Calu3 (cell line): ENCODE measurements at places on chromosomes 1 and 21. TPM values are rescaled to one million over a fixed set of nuclear protein-coding genes. Genes with fewer than 3 reads are reported as not detected.
A peak's percentile ranks its signal among the peaks of the same experiment; 100 is the strongest.

MRPL55 gene
- total RNA-seq, result 69.1 and 72.3 TPM in 2 replicates

MTMR11 gene
- total RNA-seq, result 32.3 and 35.7 TPM in 2 replicates

MAEL gene
- 0.34 TPM in 1 of 2 replicates, not detected in the other for total RNA-seq

S100A5 gene
- total RNA-seq, result not detected in 2 replicates

MASP2 gene
- total RNA-seq, result not detected in 2 replicates

PRRX1 gene
- total RNA-seq, result 1.8 and 3.0 TPM in 2 replicates

DNAJC8 gene
- total RNA-seq, result 57.6 and 58.3 TPM in 2 replicates

GNPAT gene
- total RNA-seq, result 44.5 and 52.7 TPM in 2 replicates

NIBAN1 gene
- 12.1 and 19.5 TPM in 2 replicates for total RNA-seq

RTCA gene
- total RNA-seq, result 21.7 and 25.7 TPM in 2 replicates

MSH4 gene
- total RNA-seq, result 0.54 and 0.83 TPM in 2 replicates

NUF2 gene
- 25.3 and 33.1 TPM in 2 replicates for total RNA-seq

LHX8 gene
- total RNA-seq, result not detected in 2 replicates

DNA sequence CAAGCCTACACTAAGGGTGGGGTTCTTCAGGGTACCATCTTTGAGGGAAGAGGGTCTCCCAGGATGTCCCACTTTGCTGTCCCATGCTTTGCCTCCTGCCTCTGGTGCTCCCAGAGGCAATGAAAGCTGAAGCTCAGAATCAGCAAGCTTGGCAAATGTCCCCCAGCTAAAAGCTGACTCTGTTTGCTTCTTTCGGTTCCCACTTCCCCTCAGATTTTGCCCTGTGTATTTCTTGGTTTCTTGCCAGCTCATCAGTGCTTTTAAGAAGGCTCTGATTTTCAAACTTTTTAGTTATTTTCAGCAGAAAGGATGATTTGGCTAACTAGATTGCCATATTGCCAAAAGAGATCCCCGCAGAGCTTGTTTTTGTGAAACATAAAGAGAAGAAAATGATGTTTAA is 33.1 kb upstream of the COG2 start:
- no peak for DNase-seq
- H3K27me3 ChIP-seq, result no peaks in the 10 kb centered on the region
- no peaks in the 10 kb centered on the region for H3K4me1 ChIP-seq
- no peak overlapping the region for H3K4me3 ChIP-seq
- no peak overlapping the region for H3K27ac ChIP-seq
- H3K36me3 ChIP-seq, result no peaks in the 10 kb centered on the region

- peaks cover 16% of the 10 kb centered on the region for H3K36me3 ChIP-seq
- no peaks in the 10 kb centered on the region for H3K27me3 ChIP-seq
- DNase-seq, result peak; percentile 44
Measured at GRCh38 chr1:233294913-233295236, 650 bp downstream of the PCNX2 start.

DNA sequence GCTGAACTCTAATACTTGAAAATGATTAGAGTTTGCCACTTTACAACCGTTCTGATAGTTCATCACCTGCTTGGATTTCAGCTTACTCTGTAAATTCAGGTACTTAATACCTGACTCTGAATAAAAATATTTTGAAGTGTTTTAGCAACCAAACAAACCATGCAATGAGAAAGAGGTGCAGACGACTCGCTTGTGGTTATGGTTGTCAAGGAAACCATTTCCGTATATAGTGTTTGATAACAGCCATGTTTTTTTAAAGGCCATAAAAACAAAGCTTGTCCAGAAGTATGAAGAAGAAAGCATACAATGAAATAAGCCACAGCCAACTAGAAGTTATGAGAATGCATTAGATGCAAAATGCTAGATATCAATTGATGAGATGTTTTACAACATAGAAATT is 167.2 kb upstream of the HMCN1 start:
- peak; percentile 28 for DNase-seq
- H3K4me1 ChIP-seq, result peaks cover 83% of the 10 kb centered on the region
- H3K27me3 ChIP-seq, result no peaks in the 10 kb centered on the region
- peak overlapping the region; percentile 91 for H3K27ac ChIP-seq

DNA sequence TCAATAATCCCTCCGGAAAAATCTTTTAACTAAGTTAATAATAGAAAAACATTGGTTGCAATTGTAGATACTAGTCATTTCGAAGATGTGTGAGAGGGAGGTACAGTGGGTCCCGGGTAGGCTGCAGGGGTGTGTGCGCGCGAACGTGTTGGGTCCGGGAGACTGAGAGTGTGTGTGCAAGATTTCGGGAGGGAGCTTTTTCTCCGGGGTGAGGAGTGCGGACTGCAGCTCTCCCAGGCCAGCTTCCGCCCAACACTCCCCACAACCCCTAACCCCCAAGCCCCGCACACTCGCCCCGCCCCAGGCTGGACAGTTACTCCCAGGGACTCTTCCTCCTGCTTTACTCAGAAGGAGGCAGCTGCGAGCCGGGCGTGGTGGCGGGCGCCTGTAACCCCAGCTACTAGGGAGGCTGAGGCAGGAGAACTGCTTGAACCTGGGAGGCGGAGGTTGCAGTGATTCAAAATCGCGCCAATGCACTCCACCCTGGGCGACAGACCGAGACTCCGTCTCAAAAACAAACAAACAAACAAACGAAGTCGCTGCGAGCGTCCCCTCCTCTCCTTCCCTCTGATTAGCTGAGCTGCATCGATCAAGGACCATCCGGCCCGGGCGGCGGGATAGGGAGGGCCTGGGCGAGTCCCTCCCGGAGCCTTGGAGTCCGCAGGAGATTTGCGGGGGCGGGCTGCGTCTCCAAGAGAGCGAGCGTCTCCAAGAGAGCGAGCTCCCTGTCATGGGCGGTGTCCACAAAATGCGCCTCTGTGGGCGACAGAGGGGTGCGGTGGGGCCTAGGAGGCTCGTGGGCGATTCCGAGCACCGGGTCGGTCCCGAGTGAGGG is 28.3 kb upstream of the PPM1J start:
- H3K27me3 ChIP-seq, result peaks cover 18% of the 10 kb centered on the region
- peak overlapping the region; percentile 72 for H3K4me3 ChIP-seq
- DNase-seq, result peak; percentile 35
- peaks cover 13% of the 10 kb centered on the region for H3K36me3 ChIP-seq

GRCh38 chr1:2315674-2316450 is 75.5 kb downstream of the MORN1 start:
- no peaks in the 10 kb centered on the region for H3K27me3 ChIP-seq
- no peak for DNase-seq
- peaks cover 7% of the 10 kb centered on the region for H3K36me3 ChIP-seq
- peak overlapping the region; percentile 30 for H3K27ac ChIP-seq
- no peaks in the 10 kb centered on the region for H3K4me1 ChIP-seq

- no peaks in the 10 kb centered on the region for H3K36me3 ChIP-seq
- H3K4me1 ChIP-seq, result no peaks in the 10 kb centered on the region
- H3K4me3 ChIP-seq, result no peak overlapping the region
- H3K27ac ChIP-seq, result no peak overlapping the region
Measured at GRCh38 chr1:15271196-15271595, 24.2 kb downstream of the FHAD1 start.

GRCh38 chr1:241997401-241997998 is 1.4 kb downstream of the MAP1LC3C start:
- peaks cover 9% of the 10 kb centered on the region for H3K4me1 ChIP-seq
- no peak overlapping the region for H3K4me3 ChIP-seq
- no peak for DNase-seq
- no peak overlapping the region for H3K27ac ChIP-seq
- H3K36me3 ChIP-seq, result no peaks in the 10 kb centered on the region

DNA sequence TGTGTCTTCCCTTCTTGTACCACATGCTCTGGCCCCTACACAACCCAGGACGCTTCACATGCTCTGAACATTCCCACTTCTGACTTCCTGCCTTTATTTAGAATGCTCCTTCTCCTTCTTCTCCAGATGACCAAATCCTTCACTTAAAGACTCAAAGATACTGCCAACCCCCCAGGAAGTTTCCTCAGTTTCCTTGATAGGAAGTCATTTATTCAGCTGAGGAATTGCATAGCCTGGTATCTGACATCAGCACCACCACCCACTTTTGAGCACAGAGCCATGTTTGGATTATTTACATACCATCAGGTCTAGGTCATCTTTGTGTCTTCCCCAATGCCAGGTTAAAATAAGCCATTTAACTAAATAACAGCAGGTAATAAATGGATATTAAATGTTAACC is 42.4 kb downstream of the GFI1 start:
- peaks cover 8% of the 10 kb centered on the region for H3K36me3 ChIP-seq
- H3K27ac ChIP-seq, result peak overlapping the region; percentile 5
- no peak for DNase-seq

- H3K27me3 ChIP-seq, result no peaks in the 10 kb centered on the region
- peaks cover 12% of the 10 kb centered on the region for H3K36me3 ChIP-seq
- peak overlapping the region; percentile 64 for H3K4me3 ChIP-seq
Measured at GRCh38 chr21:45330075-45330781, 42.5 kb upstream of the POFUT2 start.

DNA sequence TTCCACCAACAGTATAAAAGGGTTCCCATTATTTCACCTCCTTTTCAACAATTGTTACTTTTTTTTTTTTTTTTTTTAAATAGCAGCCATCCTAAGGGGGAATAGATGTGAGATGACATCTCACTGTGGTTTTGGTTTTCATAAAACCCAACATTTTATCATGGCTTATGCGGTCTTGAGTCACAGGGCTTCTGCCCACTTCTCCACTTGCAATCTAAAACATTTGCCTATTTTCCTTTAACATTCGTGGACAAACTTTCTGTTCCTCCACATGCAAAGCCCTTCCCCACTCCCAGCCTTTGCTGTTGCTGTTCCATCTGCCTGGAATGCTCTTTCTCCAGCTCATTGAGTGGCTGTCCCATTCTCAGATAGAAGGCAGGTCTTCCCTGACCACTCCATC is 239.7 kb upstream of the KCNK2 start:
- H3K27me3 ChIP-seq, result no peaks in the 10 kb centered on the region
- H3K4me3 ChIP-seq, result no peak overlapping the region
- H3K27ac ChIP-seq, result no peak overlapping the region
- DNase-seq, result no peak

- no peak overlapping the region for H3K27ac ChIP-seq
- no peaks in the 10 kb centered on the region for H3K36me3 ChIP-seq
- DNase-seq, result no peak
- no peaks in the 10 kb centered on the region for H3K27me3 ChIP-seq
- H3K4me1 ChIP-seq, result peaks cover 11% of the 10 kb centered on the region
Measured at GRCh38 chr1:151867765-151868411, 14.4 kb upstream of the THEM5 start.

- peaks cover 59% of the 10 kb centered on the region for H3K27me3 ChIP-seq
- no peak overlapping the region for H3K4me3 ChIP-seq
- DNase-seq, result no peak
- H3K4me1 ChIP-seq, result peaks cover 6% of the 10 kb centered on the region
- no peaks in the 10 kb centered on the region for H3K36me3 ChIP-seq
Measured at GRCh38 chr1:203934651-203935050, 73.3 kb downstream of the SNRPE start.

- H3K4me3 ChIP-seq, result no peak overlapping the region
- H3K27ac ChIP-seq, result no peak overlapping the region
- no peak for DNase-seq
- no peaks in the 10 kb centered on the region for H3K27me3 ChIP-seq
- H3K4me1 ChIP-seq, result peaks cover under 1% of the 10 kb centered on the region
Measured at GRCh38 chr1:22855668-22856606, 116.7 kb downstream of the LACTBL1 start.

DNA sequence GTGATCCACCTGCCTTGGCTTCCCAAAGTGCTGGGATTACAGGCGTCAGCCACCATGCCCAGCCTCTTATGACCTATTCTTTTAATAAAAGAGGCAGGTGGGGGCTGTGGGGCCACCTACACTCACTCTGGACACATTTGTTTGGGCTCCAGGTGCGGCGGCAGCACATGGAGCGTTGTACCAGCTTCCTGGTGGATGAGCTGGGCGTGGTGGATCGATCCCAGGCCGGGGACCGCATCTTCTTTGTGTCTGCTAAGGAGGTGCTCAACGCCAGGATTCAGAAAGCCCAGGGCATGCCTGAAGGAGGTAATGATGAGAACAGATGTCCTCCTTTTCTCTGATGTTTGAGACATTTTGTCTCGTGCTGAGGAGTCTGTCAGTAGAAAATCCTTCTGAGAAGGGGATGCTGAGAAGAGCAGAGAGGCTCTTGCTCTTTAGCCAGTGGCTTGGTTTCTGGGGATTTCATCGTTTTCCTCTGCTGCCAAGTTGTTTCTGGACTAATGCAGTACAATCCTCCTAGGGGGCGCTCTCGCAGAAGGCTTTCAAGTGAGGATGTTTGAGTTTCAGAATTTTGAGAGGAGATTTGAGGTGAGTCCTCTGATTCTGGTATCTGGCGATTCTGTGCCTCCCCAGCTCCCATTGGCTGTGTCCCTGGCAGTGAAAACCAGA is 17.9 kb upstream of the MIIP start:
- no peaks in the 10 kb centered on the region for H3K4me1 ChIP-seq
- H3K36me3 ChIP-seq, result peaks cover 25% of the 10 kb centered on the region
- H3K4me3 ChIP-seq, result no peak overlapping the region
- no peak overlapping the region for H3K27ac ChIP-seq
- no peaks in the 10 kb centered on the region for H3K27me3 ChIP-seq

DNA sequence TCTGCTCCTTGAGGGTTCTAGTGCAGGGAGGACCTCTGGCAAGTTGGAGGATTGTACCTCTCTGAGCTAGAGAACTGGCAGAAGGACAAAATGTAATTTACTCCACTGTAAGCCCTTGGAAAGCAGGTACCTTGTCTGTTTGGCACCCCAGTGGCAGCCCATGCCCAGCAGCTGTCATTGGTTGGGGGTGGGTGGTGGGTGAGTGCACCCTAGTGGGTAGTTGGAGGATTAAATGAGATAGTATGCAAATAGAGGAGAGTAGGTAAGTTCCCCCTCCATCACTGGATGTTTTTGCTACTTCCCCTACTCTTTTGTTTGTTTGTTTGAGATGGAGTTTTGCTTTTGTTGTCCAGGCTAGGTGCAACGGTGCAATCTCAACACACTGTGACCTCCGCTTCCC is 69.8 kb downstream of the RYR2 start:
- H3K36me3 ChIP-seq, result no peaks in the 10 kb centered on the region
- no peak overlapping the region for H3K27ac ChIP-seq
- H3K4me3 ChIP-seq, result no peak overlapping the region
- no peaks in the 10 kb centered on the region for H3K27me3 ChIP-seq
- no peak for DNase-seq
- H3K4me1 ChIP-seq, result no peaks in the 10 kb centered on the region

GRCh38 chr1:158118713-158119402 is 61.8 kb upstream of the CD1D start:
- peaks cover 11% of the 10 kb centered on the region for H3K4me1 ChIP-seq
- H3K27ac ChIP-seq, result no peak overlapping the region
- H3K27me3 ChIP-seq, result peaks cover 19% of the 10 kb centered on the region
- no peaks in the 10 kb centered on the region for H3K36me3 ChIP-seq

DNA sequence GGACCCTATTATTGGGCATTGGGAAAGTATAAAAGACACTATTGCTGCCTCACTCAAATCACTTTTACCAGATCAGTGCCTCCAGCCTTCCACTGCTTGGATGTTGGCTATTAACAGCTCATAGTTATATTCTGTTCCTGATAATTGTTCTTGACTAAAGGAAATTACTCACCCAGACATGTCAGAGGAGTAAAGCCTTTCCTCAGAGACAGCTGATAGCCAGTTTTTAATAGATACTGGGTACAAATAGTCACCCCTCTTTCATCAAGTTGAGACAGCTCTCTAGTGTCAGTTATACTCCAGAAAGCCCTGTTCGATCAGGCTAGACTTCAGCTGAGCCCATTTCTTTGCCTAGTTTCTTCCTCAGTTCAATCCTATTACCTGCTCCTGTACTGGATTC is 876.1 kb upstream of the B3GALT2 start:
- no peaks in the 10 kb centered on the region for H3K36me3 ChIP-seq
- no peak overlapping the region for H3K27ac ChIP-seq
- H3K27me3 ChIP-seq, result no peaks in the 10 kb centered on the region
- H3K4me3 ChIP-seq, result no peak overlapping the region
- no peaks in the 10 kb centered on the region for H3K4me1 ChIP-seq
